ENCODE measurements at places on chromosomes 12 and 14. TPM values are rescaled to one million over a fixed set of nuclear protein-coding genes. Genes with fewer than 3 reads are reported as not detected.

ACOT6 gene
- not detected for total RNA-seq

FITM1 gene
- total RNA-seq, result 107 TPM

OR6C3 gene
- total RNA-seq, result not detected

MEG3 gene
- 19.8 TPM for total RNA-seq

FERMT2 gene
- 95.3 TPM for total RNA-seq

CHST11 gene
- 3.4 TPM for total RNA-seq

TTC9 gene
- total RNA-seq, result 1.3 TPM

SLC38A4 gene
- not detected for total RNA-seq

FZD10 gene
- total RNA-seq, result 0.23 TPM

CAPS2 gene
- 19.9 TPM for total RNA-seq

TGM1 gene
- not detected for total RNA-seq

PTPN21 gene
- 24.8 TPM for total RNA-seq

PLD4 gene
- total RNA-seq, result 0.75 TPM

CD163 gene
- total RNA-seq, result 46.9 TPM

DBX2 gene
- not detected for total RNA-seq

CDC42BPB gene
- total RNA-seq, result 65.4 TPM

ANKS1B gene
- 1.2 TPM for total RNA-seq

NGB gene
- not detected for total RNA-seq

SLC5A8 gene
- not detected for total RNA-seq

KRT85 gene
- not detected for total RNA-seq
